ENCODE measurements at places on chromosomes 7 and 10. TPM values are rescaled to one million over a fixed set of nuclear protein-coding genes. Genes with fewer than 3 reads are reported as not detected.

- no peaks in the 10 kb centered on the region for H3K4me1 ChIP-seq
- H3K27ac ChIP-seq, result no peak overlapping the region
- peak; percentile 31 for DNase-seq
- no peaks in the 10 kb centered on the region for H3K27me3 ChIP-seq
- H3K4me3 ChIP-seq, result no peak overlapping the region
Measured at GRCh38 chr7:150954986-150955518, 23.1 kb downstream of the KCNH2 start.

DNA sequence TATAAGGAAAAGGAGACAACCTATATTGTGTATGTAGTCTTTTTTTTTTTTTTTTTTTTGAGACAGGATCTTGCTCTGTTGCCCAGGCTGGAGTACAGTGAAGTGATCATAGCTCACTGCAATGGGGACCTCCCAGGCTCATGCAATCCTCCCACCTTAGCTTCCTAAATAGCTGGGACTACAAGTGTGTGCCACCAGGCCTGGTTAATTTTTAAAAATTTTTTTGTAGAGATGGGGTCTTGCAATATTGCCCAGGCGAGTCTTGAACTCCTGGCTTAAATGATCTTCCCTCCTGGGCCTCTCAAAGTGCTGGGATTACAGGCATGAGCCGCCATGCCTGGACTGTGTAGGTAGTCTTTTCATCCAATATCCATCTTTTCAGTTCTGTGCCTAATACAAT is 78.7 kb upstream of the ARHGAP21 start:
- peaks cover 10% of the 10 kb centered on the region for H3K4me1 ChIP-seq
- H3K36me3 ChIP-seq, result no peaks in the 10 kb centered on the region
- H3K4me3 ChIP-seq, result no peak overlapping the region
- no peaks in the 10 kb centered on the region for H3K27me3 ChIP-seq
- no peak for DNase-seq

DNA sequence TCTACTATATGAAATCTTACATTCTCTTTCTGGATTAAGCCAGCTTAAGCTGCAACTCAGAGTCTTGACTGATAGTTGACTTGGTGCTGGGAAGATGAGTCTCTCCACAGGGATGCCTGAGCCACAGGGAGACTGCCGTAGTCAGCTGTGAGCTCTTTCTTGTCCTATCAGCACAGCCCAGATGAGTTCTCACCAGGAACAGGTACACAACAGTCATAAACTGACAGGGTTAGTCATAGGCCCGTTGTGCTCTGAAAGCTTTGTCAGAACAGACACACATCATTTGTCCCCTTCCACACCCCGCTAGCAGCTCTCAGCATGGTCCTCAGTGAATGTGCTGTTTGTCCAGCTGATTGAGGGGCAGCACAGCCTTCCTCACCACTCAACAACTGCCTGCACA is 221.6 kb downstream of the RPS24 start:
- H3K27me3 ChIP-seq, result no peaks in the 10 kb centered on the region
- peaks cover 30% of the 10 kb centered on the region for H3K4me1 ChIP-seq
- no peak for DNase-seq
- H3K36me3 ChIP-seq, result no peaks in the 10 kb centered on the region

DNA sequence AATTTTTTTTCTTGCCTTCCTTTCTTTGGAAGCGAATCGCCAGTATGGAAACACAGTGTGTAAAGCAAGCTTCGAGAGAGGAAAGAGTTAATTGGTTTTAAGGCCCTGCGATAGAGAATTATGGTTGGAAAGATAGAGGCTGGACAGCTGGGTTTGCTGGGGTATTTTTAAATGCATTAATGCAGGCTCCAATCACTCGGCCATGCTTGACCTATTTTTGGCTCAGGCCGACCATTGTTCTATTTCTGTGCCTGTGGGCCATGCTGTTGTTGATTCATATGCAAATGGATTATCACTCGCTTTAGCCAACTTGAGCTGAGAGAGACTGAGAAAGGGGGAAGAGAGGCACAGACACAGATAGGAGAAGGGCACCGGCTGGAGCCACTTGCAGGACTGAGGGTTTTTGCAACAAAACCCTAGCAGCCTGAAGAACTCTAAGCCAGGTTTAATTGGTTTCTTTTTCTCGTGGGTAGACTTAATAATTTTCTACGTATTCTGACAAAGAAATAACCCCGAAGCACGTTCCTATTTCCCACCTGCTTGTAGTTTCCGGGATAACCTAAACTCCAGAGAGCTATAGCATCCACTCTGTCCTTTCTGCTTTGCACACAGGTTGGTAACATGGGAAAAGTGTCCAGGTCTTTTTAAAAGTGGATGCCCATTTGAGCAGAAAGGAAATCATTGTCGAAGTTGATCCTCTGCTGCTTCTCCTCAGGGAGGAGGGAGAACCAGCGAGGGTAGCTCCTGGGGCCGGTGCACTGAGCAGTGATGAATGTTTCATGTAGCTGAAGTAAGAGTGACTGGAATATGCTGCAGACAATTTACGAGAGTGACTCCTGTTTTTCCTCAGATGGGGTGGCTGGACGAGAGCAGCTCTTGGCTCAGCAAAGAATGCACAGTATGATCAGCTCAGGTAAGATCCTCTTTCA is at the start of gene HDAC9:
HDAC9 (plus strand) TSS at position 338 of the 929 bp plus-strand sequence; CDS start at position 892, 554 bp downstream.
- H3K4me1 ChIP-seq, result no peaks in the 10 kb centered on the region
- H3K36me3 ChIP-seq, result no peaks in the 10 kb centered on the region
- H3K27ac ChIP-seq, result no peak within 1 kb of the TSS
- DNase-seq, result no peak
- no peak within 1 kb of the TSS for H3K4me3 ChIP-seq

INHBA gene
- 0.72 TPM for total RNA-seq

Measured in Caco-2 (cell line).